G401 (cell line): ENCODE measurements at places on chromosomes 12 and 14. TPM values are rescaled to one million over a fixed set of nuclear protein-coding genes. Genes with fewer than 3 reads are reported as not detected.

FAM216A gene
- 68.9 and 76.3 TPM in 2 replicates for total RNA-seq

DNA sequence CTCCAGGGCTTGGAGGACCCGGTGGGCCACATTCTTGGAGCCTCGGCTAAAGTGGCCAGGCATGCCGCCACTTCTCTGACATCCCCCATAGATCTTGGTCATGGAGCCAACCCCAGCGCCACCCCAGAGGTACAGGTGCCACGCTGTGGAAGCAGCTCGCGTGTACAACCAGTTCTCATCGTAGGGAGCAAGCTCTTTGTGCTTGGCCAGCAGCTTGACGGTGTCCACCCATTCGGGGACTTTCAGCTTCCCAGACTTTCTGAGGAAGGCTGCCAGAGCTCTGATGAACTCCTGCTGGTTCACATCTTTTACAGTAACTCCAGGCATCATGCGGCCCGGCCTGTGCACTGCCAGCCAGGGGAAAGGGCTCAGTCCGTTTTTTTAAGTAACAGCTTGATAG, 29.3 kb upstream of the EAPP start:
- DNase-seq = peak; percentile 66

DNA sequence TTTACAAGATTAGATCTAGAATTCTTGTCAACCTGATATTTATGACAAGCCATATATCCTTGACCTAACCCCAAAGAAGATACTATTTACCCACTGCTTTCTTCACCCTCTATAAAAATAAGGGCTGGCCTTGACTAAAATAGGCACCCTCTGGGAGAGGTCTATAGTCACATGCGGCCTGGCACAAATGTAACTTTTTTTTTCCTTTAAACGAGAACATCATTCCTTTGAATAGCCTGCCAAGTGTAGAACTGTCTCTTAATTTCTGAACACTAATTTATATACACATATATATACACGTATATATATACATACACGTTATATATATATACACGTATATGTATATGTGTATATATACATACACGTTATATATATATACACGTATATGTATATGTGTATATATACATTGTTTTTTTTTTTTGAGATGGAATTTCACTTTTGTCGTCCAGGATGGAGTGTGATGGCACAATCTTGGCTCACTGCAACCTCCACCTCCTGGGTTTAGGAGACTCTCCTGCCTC, 18.6 kb downstream of the PPTC7 start:
- DNase-seq = no peak

DNA sequence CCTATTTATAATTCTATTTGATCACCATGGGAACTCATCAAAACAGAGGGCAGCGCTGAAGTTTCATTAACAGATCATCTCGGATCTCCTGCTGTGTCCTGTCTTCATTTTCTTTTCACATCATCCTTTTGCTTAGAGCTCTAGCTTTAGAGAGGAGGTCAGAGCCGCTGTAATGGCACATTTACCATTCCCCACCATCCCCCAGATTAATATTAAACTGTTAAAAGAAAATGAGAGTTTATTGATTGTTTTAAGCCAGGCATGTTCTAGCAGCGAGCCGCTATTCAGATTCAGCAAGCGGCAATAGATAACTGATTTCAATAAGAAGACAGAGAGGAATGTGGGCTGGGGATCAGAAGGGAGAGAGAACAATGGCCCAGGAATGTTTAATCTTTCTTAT, 308.8 kb downstream of the EGLN3 start:
- DNase-seq = no peak

- no peak for DNase-seq
These were observed 979 bp downstream of the LTBP2 start for GRCh38 chr14:74610866-74611649.

DNA sequence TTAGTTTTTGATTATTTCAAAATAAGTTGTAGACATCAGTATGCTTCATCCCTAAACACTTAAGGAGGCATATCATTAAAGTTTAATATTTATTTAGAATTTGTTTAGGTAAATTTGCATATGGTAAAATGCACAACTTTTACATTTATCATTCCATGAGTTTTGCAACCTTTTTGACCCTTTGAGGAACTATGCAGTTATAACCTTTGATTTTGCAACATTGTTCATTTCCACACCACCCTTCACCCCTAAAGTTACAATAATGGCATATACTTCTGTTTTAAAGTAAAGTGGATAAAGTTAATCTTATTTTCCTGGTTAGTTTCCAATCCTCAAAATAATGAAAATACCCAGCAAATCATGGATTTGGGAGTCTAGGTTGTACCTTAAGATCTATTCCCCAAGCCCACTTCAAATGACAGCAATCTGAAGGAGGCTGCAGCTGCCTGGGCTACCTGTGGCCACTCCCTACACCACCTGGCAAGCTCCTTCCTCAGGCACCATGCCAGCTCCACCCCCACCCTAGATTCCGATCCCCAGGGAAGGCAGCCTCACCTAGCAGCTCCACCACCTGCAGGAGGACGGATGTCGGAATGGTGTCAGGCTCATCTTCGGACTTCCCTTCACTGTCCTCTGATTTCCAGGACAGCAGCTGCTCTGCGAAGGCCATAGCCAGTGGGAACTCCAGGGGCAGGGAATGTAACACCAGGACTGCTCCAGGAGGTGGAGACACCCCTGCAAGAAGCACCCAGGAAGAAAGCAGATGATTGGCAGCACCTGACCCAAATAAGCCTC, 65.1 kb downstream of the TRAFD1 start:
- DNase-seq = peak; percentile 15

DNA sequence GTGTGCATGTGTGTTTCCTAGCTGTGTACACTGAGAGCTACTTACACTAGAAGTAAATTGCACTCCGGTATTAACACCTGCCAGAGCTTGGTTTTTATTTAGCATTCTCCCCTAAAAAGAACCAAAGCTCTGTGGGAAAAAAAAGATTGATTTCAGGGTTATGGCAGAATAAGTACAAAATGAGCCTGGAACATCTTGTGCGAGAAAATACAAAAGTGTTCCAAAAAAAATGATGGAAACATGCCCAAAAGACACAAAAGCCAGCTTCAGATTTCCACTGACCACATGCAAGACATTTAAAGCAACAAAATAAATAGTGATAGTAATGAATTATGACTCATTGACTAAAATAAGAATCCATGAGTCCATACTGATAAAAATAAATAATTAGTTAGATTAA, 188.3 kb downstream of the GXYLT1 start:
- no peak for DNase-seq

SLC7A8 gene
- 14.5 and 15.9 TPM in 2 replicates for total RNA-seq

SOAT2 gene
- total RNA-seq = not detected in 2 replicates

GRCh38 chr12:57610554-57611107, 604 bp upstream of the ARHGEF25 start:
- no peak for DNase-seq

PLEKHH1 gene
- 4.8 and 8.6 TPM in 2 replicates for total RNA-seq

DNA sequence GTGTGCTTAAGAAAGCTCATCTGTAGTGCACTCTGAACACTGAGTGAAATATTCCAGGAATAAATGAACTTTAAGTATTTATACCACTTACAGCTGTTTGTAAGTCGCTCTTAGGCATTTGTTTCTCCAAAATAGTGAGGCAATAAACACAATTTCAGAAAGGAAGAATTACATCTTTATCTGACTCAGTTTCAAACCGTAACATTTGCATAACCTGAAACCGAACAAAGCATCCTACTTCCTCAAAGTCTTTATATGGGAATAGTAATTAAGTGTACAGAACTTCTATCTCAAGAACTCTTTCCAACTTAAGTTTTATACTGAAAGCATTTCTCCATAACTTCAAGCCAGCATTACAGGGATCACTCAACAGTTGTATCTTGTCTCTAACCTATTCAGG, 58.4 kb downstream of the SOX5 start:
- DNase-seq = no peak

- no peak for DNase-seq
These were observed 55.9 kb downstream of the TSPAN11 start for GRCh38 chr12:30982413-30982812.

- DNase-seq = no peak
These were observed 86.3 kb downstream of the DCAF5 start for GRCh38 chr14:69066396-69067171.

RD3L gene
- not detected in 2 replicates for total RNA-seq

NTF3 gene
- not detected in 2 replicates for total RNA-seq

DNA sequence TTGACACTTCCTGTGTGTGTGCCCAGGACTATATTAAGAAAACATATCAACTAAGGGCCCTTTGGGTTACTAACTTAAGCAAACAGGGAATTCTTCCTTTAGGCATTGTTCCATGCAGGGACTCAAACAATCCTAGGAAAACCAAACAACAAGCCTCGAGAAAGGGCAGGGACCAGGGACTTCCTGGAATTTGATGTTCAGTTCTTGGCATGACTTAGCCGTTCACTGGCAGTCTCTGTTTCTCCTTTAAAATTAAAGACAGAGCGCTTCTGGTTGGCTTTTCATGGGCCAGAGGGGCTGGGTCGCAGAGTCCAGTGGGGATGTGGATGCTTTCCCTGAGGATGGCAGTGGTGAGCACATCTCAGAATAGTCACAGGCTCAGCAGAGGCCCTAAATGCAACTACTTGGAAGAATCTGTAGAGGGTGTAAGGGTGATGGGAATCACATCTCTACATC, 35.2 kb downstream of the RNFT2 start:
- DNase-seq = peak; percentile 5

- DNase-seq = no peak
These were observed 115.0 kb downstream of the TMEM132C start for GRCh38 chr12:128381946-128382345.

DAO gene
- 21.5 and 22.1 TPM in 2 replicates for total RNA-seq

- DNase-seq = peak; percentile 55
These were observed 22.7 kb upstream of the SRGAP1 start for GRCh38 chr12:63821781-63822251.

IAPP gene
- total RNA-seq = not detected in 2 replicates

- no peak for DNase-seq
These were observed 10.8 kb downstream of the DIP2B start for GRCh38 chr12:50515587-50515986.

- peak; percentile 59 for DNase-seq
These were observed 3.7 kb upstream of the PNMA1 start for GRCh38 chr14:73717711-73718417.

GLT8D2 gene
- total RNA-seq = 9.5 and 19.2 TPM in 2 replicates

DNA sequence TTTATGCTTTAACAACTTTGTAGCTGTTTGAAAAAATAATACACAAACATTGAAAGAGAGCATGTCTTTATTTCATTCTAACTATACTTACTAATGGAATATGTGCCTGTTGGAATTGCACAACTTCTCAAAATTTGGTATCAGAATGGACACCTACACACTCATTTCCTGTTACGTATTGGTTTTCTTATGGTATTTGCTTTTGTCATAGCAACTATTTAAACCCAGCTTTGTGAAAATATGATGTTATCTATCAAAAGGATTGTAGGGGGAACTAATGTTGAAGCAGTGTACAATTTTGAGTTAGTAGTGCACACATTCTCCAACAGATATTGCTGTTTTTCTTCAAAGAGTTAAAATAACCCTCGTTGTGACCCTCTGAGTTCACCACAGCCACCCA, 52.6 kb downstream of the RBMS2 start:
- no peak for DNase-seq

DNA sequence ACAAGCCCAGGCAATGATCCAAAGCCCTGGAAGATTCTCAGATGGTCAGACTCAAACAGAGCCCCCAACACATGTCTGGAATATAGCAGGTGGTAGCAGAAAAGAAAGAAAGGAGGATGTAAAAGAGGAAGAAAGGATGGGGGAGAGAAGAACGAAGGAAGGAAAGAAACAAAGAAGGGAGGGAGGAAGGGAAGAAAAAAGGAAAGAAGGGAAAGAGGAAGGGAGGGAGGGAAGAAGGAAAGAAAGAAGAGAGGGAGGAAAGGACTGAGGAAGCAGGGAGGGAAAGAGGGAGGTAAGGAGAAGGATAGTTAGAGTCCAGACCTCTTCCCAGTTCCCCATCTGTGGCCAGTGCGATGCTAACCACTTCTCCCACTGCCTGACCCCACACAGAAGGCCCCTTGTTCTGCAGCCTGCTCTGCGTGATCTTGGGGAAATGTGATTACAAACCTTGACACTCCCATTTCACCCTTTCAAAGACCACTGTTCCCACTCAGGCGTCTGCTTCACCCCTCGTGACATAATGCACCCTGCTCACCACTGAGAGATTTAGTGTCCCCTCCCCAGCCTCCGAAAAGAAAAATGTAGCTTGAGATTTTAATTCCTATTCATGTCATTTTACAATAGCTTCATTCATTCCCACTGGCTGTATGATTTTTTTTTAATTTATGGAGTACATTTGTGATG, 357.9 kb downstream of the BCL11B start:
- DNase-seq = no peak

DNA sequence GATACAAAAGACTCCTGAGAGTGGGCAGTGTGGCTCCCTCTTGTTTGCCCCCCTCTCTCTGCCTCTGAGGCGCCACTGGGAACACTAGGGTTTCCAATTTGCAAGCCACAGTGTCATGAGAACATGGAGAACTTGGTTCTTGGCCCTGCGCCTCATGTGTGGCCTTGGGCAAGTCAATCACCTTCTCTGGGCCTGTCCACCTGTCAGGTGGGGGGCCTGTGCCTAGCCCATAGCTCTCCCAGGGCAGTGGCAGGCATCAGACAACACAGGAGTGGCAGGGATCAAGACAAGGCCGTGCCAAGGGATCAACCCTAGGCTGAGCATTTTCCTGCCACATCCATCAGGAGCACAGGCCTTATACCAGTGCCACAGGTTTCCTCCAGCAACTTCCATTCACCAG, 185.3 kb downstream of the CALM1 start:
- DNase-seq = no peak

GRCh38 chr12:94263905-94264561, 115.7 kb downstream of the PLXNC1 start:
- DNase-seq = no peak

DNA sequence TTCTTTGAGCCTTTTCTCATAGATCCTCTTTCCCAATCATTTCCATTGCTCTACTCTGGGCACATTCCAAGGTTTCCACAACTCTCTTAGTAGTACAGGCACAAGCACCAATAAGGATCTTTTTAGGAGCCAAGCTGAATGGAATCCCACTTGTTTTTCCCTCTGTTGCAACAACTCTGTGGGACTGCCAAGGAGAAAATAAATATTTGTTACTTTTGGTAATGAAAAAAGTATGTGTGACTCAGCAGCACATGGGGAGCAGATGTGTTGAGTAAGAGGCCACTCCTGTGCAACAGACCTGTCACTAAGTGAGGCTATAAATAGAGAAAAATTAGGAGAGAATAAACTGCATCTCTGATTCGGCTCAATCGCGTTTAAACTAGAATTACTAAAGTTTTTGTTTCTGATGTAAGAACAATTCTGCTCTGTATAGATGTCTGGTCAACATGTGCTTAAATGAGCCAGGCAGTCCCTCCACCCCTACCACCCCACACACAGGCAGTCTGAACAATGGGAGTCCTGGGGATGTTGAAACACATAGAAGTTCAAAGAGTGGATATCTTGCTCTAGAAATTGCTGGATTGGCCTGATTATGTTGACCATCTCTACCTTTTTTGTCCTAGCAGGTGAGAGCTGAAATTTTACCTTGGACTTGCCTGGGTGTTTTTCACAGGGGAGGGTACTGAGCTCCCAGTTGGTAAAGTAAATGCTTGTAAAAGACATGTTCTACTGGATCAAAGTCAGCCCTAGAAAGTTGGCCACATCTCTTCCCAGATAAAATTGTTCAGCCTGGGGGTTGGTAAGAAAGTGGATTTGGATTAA, 244.3 kb upstream of the NOVA1 start:
- DNase-seq = no peak

LTBR gene
- 0.86 and 10.1 TPM in 2 replicates for total RNA-seq

SYCP3 gene
- not detected in 2 replicates for total RNA-seq
